ENCODE measurements at places on chromosomes 7 and 10. TPM values are rescaled to one million over a fixed set of nuclear protein-coding genes. Genes with fewer than 3 reads are reported as not detected.

DNA sequence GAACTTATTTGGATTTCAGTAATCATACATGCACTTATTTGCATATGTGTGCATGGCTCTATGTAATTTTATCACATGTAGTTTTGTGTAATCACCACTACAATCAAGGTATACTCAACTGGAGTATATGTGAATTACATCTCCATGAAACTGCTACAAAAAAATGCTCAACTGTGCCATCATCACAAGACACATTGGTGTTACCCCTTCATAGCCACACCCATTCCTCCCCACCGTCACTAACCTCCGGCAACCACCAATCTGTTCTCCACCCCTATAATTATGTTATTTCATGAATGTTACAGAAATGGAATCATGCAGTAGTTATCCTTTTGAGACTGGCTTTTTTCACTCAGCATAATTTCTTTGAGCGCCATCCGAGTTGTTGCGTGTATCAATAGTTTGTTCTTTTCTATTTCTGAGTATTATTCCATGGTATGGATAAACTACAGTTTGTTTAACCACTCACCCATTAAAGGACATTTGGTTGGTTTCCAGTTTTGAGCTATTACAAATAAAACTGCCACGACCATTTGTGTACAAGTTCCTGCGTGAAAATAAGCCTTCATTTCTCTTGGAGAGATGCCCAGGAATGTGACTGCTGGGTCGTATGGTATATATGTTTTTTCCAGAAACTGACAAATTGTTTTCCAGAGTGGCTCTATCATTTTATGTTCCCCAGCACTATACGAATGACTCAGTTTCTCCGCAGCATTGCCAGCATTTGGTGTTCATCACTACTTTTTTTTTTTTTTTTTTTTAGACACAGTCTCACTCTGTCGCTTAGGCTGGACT lies 11.3 kb upstream of the SMO start:
- DNase-seq = no peak

GRCh38 chr10:123136221-123136805 lies 543 bp downstream of the HMX3 start:
- no peak for DNase-seq

DNA sequence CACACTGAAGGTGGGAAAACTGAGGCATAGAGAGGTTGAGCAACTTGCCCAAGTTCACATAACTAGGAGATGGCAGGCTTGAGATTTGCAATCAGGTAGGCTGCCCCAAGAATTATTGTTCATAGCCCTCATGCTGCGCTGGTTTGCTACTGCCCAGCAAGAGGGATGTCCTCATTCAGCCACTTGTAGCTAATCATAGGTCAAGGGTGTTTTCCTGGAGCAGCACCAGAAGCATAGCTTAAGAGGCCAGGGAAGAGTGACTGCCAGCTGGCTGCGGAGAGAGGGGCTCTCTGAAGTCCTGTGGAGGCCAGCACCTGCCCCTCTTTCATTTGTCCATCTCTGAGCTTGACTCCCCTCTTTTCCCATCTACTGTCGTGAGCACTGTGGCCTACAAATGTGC lies 15.0 kb downstream of the CDHR3 start:
- no peak for DNase-seq

DNA sequence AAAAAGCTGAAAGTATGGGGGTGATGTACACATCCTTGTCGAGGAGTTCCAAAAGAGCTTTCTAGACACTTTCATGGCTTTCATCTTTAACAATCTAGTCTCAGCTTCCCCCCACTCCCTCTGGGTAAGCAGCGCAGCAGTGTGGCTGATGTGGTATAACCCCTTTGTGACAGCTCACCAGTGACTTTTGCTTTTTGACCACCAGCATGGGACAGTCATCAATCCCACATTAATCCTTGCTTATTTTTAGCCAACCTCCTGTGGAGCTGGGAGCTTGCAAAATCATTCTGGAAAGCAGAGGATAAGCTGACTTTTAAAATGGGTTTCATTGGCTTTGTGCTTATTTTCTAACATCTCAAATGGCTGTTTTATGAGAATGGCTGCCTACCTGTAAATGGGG lies 272.7 kb downstream of the HDAC9 start:
- no peak for DNase-seq

DNA sequence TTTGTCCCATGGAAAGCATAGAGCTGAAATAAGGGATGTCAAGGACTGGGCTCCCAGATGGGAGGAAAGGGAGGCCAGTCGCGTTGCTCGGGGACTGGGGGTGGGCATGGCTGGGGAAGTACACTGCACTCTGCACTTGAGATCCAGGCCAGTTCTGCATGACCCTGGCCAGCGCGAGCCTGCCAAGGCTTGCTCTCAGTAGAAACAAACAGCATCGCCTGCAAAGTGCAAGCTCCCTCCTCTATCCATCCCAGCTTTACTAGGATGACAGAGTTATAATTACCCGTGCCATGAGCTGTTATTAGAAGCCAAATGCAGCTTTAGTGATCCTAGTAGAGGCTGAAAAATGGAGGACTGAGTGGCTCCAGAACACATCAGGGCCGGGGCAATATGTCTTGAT lies 43.9 kb upstream of the PDCD4 start:
- no peak for DNase-seq

GRCh38 chr7:86942081-86942480 lies 117.4 kb downstream of the ELAPOR2 start:
- DNase-seq = no peak

GRCh38 chr10:5744849-5745248 lies 60.2 kb downstream of the TASOR2 start:
- no peak for DNase-seq

GRCh38 chr7:89064831-89065230 lies 269.3 kb upstream of the TEX47 start:
- no peak for DNase-seq

- peak; percentile 66 for DNase-seq
These were observed 28.3 kb downstream of the WDR86 start for GRCh38 chr7:151381348-151382078.

DNA sequence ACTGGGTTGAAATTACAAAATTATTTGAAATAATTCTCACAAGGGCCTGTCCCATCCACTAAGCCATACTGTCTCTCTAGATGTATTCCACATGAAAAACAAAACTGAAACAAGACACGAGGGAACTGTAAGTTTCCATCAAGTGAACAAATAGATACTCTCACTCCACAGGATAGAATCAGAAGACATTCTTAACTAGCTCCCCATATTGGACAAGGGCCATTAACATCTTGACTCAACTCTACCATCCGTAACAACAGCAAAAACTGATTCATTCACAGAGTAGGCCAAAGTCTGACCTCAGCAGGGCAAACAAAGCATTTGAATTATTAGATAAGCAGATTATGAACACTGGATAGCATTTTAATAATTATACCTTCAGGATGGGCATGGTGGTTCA lies 29.1 kb downstream of the UBE2H start:
- no peak for DNase-seq

DNA sequence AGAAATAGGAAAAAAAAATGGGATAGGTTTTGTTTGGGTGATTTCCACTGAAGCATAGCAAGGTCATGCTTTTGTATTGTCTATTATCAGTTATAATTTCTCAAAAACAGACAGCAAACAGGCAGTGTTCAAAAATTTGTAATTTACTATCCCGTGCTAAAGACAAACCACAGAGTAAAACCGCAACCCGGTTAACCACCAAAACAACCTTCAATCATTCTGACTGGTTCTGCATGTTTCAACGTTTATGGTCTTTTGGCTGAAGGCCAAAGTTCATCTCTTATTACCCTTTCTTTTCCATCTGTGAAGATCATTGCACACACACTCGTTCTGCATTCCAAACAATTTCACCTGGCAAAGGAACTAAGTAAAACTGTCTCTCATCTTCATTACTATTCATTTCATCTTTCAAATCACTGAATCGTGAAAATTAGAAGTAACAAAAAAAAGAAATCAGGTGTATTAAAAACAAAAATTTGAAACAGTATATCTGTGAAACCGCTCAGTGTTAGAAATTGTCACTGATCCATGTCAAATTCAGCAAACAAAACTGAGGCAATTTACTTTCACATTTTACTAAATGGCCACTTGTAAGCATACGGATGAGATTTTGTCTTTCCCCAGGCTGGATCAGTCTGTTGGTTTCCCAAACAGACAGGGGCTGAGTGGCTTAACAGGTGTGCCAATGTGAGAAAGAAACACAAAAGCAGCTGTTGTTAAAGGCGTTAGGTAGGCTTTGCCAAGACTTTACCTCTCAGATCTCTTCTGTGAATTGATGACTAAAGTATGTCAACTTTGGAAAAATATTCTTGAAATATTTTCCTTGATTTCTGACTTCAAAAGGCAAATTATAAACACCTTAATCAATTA lies 539.6 kb downstream of the CNTNAP2 start:
- DNase-seq = no peak

- no peak for DNase-seq
These were observed 22.3 kb downstream of the CACUL1 start for GRCh38 chr10:118732245-118733165.

GRCh38 chr10:106751091-106751490 lies 413.4 kb downstream of the SORCS1 start:
- DNase-seq = no peak

- no peak for DNase-seq
These were observed 131.9 kb downstream of the GRID1 start for GRCh38 chr10:86234541-86235270.

DNA sequence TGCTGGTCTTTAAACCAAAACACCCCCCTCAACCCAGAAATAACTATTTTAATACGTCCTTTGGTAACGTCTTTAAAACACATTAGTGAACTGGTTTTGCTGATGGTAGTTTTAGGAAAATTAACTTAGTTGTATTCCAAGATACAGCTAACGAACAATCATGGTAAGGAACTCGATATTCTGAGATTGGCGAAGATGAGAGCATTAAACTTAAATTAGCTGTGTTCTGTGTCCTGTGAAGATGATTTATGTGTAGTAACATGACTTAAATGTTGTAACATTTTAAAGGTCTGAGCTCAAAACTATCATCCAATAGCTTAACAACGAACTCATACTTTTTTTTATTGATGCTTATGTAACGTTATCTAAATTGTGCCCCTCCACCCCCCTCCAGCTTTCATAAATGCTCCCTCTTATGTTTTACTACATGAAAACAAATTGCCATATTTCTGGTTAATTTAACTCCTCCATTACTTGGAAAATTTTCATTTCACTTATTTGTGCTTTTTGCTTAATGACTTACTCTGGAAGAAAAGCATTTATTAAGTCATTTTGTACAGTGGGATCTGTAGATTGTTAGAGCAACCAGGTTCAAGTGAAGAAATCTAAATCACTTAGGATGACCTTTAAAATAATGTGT lies 1.7 kb downstream of the SDK1 start:
- DNase-seq = no peak

- DNase-seq = no peak
These were observed 664.3 kb upstream of the FOXK1 start for GRCh38 chr7:4017785-4018184.

- no peak for DNase-seq
These were observed 94.7 kb downstream of the WDR11 start for GRCh38 chr10:120945801-120946302.

DNA sequence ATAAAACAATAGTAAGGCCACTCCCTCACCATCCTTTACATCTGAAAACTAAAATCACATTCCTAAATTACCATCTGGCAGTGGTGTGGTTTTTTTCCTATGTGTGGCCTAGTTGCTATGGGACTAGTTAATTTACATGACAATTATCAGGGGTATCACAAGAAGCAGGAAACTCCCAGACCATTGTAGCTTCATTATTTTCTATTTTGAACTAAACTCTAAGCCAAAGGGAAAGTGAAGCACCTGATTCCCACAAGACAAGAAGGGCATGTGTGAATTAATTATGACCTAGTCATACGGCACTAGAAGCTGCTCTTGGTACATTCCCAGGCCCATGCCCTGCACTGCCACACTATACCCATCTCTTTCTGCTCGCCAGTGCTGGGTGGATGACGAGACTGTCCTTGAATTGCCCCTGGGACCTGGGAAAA lies 103.4 kb downstream of the ATXN7L1 start:
- DNase-seq = no peak

DNA sequence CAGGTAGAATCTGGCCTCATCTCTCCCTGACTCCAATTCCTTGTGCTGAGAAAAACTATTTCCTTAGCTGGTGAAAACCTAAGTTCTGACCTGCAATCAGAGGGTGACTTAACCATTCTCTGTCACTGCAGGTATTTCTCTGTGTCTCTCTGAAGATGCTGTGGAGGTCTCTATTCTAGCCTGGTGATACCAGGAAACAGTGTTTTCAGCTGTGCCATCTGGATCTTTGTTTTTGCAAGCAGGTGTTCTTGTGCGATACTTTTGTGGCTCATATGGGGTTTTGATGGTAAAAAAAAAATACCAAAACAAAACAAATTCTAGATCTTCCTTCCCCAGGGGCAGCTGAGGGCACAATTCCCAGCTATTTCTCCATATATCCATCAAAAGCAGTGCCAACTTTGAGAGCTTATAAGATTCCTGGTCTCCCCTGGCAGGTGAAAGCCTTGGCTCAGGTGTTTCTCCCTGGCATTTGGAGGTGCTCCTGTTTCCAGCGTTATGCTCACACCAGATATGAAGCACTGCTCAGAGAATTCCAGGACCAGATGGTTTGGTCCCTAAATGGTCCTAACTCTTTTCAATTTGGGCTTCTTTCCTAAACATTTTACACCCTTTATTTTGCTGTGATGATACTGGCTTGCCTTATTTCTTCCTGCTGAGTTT lies 9.9 kb upstream of the NPVF start:
- no peak for DNase-seq

DNA sequence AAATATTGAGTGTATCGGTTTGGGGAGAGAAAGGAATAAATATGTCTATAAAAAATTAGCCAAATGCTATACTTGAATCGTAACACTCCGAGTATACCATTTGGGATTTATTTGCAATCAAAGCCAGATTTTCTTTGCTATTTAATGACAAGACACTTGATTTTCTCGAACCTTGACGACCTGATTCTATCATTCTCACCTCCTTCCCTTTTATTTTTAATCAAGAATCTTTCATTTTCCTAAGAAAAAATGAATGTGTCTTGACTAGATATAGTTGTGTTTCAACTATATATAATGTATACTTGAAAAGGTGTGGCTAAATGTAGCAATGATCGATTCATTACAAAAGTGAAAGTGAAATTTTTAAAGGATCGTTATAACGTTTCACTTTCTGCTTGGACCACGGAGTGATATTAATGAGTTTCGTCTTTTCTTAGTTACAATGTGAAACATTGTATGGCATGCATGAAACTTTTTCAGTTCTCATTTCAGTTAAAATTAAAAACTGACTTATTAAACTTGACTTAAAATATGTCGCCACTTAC lies 562 bp downstream of the NUB1 start:
- no peak for DNase-seq

CPA2 gene
- total RNA-seq = 0.67 TPM

SPDYE5 gene
- not detected for total RNA-seq

SFRP4 gene
- 197 TPM for total RNA-seq

WDFY4 gene
- 13.2 TPM for total RNA-seq

IL6 gene
- 65.6 TPM for total RNA-seq

CPSF4 gene
- total RNA-seq = 22.9 TPM

THSD7A gene
- 7.0 TPM for total RNA-seq

WAC gene
- total RNA-seq = 101 TPM

ANKRD1 gene
- total RNA-seq = 43.7 TPM
